ENCODE measurements at places on chromosomes 2 and 18.
A peak's percentile ranks its signal among the peaks of the same experiment; 100 is the strongest.

DNA sequence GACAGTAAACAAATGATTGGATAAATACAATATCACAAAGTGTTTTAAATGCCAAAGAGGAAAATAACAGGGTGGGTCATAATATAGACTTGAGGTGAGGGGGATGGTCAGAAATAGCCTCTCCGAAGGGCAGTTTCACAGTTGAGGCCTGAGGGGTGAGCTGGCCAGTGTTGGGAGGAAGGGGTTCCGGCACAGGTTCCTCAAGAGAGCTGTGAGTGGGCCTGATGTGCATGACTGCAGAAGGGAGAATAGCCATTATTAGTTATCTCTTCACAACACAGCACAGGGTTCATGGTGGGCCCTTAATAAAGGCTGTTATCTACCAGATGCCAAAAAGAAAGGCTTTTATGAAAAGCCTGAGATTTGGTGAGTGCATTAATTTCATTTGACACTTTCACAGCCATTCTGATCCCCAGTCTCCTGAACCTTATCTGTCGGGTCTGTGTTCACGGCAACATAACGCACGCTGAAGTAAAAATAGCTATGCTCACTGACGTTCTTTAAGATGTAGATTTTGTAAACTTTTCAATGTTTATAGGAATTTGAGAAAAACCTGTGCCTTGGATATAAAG is 39.6 kb downstream of the POLR1A start:
- DNase-seq: no peak

DNA sequence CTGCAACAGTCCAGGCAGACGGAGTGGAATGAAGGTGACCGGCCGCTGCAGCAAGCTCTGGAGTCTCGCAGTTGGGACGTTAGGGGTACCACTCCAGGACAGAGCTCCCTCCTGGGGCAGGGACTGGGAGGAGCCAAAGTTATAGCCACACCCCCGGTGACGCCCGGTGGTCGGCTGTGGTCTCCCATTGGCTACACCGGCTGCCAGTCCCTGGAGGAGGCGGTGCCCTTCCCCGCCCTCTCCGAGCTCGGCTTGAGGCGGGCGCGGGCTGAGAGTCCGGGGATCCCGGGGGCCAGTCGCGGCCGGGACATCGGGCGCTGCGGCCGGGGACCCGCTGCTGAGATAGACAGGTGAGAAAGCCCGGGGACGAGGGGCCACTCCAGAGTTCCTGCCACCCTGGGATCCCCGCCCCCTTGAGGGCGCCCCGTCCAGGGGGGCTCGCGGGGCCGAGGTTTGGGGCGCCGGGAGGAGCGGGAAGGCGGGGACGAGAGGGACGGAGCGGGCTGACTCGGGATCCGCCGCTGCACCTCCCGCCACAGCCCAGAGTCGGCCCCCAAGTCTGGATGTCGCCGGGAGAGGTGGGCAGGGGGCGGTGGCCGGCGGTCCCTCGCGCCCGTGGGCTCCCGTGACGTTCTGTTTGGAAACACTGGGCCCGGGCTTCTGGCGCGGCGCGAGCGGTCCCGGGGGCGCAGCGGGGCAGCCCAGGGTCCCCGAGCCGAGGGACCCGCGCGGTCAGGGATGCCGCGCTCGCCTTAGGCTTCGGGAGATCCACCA is at the start of gene PLEKHH2:
Gene PLEKHH2, plus strand, starts transcription at position 231 of the 774 bp plus-strand sequence. CDS start 7,414 bp downstream, outside the sequence.
- peak; percentile 83 for DNase-seq

DNA sequence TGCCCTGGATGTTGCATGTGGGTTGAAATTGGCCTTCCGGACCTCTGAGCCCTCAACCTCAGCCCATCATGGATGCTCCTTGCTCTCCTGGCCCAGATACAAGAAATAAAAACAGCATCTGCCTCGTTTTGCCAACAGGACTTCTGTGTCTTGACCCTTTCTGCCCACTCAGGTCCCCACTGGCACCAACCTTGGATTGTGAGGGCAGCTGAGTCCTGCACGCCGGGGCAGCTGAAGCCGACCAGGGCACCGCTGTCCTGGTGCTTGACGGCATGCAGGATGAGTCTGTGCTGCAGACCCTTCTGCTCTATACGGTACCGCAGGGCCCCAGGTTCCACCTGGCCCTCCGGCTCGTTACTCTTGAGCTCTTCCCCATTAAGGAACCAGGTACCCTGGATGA is 4.7 kb downstream of the OBSL1 start:
- no peak for DNase-seq

DNA sequence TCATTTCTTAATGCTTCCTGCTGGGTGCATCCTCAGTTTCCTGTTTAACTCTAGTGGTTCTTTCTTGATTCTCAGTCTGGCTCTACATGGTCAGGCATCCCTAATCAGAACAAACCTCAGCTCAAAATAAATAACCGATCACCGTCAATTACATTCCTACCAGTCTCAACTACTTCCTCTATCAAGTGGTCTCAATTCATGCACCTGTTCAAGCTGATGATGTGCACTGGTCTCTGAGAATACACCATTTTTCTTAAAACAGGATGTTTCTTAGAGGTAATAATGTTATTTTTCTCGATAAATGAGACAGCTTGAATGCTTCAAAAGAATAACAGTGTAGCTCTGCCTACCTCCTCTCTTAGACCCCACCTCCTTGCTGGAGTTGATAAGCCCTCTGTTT is 420.9 kb downstream of the SOCS6 start:
- DNase-seq: no peak

- no peak for DNase-seq
Measured at GRCh38 chr2:61658841-61659780, 121.0 kb upstream of the XPO1 start.

DNA sequence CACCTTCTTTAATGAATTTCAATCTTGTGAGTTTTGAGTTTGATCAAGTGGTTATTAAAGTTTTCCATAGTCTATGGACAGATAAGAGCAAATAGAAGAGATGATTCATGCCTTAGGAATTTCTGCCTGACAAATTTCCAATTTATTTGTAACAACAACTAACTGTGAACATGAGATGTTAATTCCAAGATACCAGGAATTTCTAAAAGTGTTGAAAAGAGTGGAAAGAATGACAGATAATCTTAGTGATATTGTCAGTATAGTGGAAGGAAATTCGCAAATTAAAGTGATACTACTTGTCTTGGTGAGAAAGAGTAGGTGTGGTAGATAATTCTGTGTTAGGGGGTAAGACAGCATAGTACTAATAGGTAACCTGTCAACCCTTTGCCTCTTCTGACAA is 82.4 kb downstream of the AGPS start:
- DNase-seq: no peak

GRCh38 chr2:99879481-99879880 is 262.9 kb downstream of the AFF3 start:
- DNase-seq: no peak

DNA sequence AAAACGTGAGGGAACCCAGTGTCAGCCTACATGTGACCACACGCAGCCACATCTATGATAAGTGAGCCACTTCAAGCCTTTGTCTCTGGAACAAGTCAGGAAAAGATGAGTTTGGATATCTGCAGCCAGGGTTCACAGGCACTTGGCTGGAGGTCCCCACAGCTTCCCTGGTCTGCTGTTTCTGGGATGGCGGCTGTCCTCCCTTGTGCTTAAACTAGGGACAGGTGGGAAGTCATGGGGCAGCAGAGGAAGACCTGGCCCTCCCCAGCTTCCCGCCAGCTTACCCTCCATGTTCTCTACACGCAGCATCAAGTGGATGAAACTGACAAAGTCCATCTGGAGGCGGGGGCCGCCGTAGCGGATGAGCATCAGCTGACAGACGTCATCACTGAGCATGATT is 38.5 kb upstream of the GALNT14 start:
- DNase-seq: no peak

GRCh38 chr2:42736598-42737322 is 27.2 kb downstream of the OXER1 start:
- DNase-seq: no peak

- DNase-seq: no peak
Measured at GRCh38 chr18:41022484-41022883, 932.5 kb upstream of the PIK3C3 start.

DNA sequence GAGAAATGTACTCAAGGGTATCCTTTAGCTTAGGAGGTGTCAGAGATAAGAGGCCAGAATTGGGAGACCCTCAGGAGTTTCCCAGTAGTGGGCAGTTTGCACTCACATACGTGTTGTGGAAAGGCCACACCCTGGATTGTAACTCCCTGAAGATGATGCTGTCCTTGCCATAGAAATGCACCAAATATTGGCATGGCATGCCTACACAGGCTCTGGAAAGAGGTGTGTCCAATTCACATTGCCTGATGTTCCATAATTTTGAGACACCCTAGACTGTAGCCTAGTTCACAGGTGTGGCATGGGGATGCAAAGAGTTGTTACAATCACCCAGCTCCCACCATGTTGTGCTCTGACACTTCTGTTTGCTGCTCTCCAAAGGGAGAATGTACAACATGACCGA is 271.9 kb downstream of the CCDC85A start:
- DNase-seq: no peak

- DNase-seq: no peak
Measured at GRCh38 chr2:217199255-217199630, 339.4 kb upstream of the TNP1 start.

- DNase-seq: no peak
Measured at GRCh38 chr2:74507926-74508520, 528 bp upstream of the PCGF1 start.

DNA sequence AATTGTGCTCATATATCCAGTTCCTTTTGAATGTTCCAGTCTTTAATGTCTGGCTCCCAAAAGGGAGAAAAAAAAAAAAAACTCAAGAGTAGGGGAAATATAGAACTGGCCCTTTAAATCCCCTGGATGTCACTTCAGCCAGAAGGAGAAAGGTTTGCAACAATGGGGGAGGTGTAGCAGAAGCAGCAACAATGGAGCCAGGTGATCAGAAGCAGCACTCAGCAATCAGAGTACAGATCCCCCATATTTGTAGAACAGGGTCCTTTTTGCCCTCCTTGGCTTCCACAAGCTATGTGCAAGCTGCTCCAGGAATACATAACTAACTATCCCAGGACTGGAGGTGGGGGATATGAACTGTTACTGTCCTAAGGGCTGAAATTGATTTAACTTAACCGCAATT is 25.8 kb upstream of the ZNF397 start:
- no peak for DNase-seq

DNA sequence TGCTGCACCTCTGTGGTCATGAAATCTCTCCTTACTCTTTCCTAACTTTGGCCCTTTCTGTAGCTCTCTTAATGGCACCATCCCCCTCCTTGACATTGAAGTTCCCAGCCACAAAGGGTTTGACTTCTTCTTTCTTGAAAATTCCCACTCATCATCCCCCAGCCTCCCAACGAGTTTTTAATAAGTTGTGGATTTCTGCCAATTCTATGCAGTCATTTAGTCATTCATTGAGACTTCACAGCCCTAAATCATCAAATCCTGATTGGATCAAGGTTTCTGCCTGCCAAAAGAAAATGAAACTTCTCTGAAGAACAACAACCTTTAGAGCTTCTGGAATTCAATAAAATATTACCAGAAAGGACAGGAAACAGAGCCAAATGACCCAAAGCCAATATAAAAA is 354.3 kb downstream of the CLIP4 start:
- no peak for DNase-seq

DNA sequence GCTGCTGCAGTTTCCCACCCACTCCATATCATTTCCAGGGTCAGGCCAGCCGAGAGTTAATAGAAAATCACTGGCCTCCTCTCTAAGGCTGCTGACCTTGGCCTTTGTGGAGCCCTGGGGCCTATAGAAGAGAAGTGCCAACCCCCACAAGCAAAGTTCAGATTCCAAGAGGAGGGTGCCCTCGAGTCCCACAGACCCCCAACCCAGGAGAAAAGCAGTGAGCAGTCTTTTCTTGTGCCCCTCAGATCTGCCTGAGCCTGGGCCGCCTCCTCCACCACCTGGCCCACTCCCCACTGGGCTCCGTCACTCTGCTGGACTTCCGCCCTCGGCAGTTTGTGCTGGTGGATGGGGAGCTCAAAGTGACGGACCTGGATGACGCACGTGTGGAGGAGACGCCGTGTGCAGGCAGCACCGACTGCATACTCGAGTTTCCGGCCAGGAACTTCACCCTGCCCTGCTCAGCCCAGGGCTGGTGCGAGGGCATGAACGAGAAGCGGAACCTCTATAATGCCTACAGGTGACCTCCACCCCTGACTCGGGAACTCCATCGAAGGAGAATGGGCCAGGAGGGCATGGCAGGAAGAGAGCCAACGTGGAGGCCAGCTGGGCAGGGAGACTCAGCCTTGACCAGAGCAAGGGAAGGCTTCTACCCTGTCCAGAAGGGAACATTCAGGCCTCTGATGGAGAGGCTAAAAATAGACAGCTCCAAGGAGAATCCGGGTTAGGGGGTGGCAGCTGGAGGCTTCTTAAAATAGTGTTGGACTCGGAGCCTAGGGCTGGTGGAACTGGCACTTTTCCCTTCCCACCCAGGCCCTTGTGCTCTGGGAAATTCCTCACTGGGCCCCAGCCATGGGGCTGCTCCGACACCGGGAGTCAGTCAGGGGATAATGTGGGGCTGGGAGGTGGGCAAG is 6.2 kb downstream of the PKDCC start:
- no peak for DNase-seq

- DNase-seq: no peak
Measured at GRCh38 chr2:181354626-181355025, 102.6 kb upstream of the ITGA4 start.

DNA sequence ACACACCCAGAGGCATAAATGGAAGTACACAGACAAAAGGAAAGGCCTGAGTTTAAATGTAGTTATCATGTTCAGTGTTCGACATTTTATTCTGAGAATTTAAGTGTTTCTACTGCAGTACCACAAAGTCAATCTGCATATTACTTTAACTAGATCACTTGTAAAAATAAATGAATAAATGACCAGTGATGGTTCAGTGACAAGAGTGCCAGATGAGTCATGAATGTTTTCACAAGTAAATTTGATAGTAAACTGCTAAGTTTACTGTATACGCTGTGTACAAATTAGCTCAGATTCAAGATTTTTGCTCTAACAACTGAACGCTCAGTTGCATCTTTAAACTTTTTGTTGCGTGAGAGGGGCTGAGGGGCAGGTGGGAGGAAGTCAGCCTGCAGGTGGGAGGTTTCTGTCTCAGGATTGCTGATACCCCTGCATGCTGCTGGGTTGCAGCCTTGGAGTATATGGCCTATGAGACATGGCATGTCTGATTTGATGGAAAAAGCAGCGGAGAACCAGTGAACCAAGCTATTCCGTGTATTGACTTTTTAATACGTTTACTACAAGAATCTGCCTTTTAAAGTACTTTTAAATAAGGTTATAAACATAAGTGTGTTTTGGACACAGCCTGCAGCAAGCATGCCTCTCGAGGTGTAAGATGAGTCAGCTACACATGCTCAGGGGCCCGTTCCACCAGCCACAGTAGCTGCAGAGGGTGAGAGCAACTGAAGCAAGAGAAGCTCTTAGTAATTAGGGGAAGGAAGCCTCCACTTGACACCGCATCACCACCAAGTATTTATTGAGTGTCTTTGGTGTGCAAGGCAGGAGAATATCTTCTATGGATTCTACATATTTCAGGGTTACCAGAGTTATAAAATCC is 245.1 kb downstream of the NEDD4L start:
- DNase-seq: no peak

- DNase-seq: peak; percentile 50
Measured at GRCh38 chr2:168192839-168193616, 54.4 kb downstream of the STK39 start.

GRCh38 chr2:104468846-104469245 is 385.1 kb upstream of the POU3F3 start:
- no peak for DNase-seq
